ENCODE measurements at places on chromosomes 3 and 15. TPM values are rescaled to one million over a fixed set of nuclear protein-coding genes. Genes with fewer than 3 reads are reported as not detected.

- H3K27me3 ChIP-seq: no peaks in the 10 kb centered on the region
- H3K36me3 ChIP-seq: no peaks in the 10 kb centered on the region
- H3K4me1 ChIP-seq: no peaks in the 10 kb centered on the region
- no peak for DNase-seq
- H3K4me3 ChIP-seq: no peak overlapping the region
Measured at GRCh38 chr3:145959457-145960088, 201.4 kb downstream of the PLOD2 start.

- H3K27me3 ChIP-seq: no peaks in the 10 kb centered on the region
- DNase-seq: no peak
- no peaks in the 10 kb centered on the region for H3K36me3 ChIP-seq
- no peak overlapping the region for H3K4me3 ChIP-seq
- H3K27ac ChIP-seq: no peak overlapping the region
Measured at GRCh38 chr15:71251584-71252043, 136.3 kb downstream of the THSD4 start.

Gene HYKK
- total RNA-seq: 1.7 TPM

DNA sequence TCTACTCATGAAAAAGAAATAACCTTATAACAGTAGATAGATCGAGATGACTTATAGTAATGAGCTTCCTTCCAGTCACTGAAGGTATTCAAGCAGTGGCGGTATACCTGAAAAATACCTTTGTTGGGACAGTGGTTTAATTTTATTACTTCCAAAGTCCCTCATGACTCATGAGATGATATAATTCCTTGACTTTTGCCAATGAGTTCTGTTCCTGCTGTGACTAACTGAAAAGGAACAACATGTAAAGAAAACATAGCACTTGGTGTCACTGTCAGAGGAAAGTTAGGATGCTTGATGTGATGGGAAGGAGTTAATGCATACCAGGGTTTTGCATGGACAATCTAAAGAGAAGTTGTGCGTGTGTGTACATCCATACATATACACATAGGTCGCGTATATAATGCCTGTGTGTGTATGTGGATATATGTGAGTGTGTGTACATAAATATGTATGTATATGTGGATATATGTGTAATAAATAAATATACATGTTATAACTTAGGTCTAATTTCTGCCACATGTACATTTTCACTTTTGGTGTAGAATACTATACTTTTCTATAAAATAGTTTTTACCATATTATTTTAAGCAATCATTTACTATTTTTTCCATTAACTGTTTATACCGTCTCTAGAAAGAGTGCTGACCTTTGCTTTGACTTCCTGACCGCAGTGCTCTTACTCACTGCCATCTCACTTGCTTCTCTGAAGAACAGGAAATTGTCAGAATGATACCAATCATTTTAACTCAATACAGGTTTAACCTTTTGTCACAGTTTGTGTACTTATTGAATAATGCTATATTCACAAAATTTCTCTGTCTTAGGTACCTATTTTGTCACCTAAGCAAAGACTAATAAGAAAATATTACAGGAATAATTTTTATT, 12.6 kb upstream of the PAK2 start:
- H3K4me1 ChIP-seq: peaks cover 30% of the 10 kb centered on the region
- H3K27me3 ChIP-seq: no peaks in the 10 kb centered on the region
- peaks cover 54% of the 10 kb centered on the region for H3K36me3 ChIP-seq
- H3K4me3 ChIP-seq: no peak overlapping the region
- peak overlapping the region; percentile 49 for H3K27ac ChIP-seq
- peak; percentile 69 for DNase-seq

GRCh38 chr3:62011666-62012065, 361.7 kb downstream of the FEZF2 start:
- H3K27me3 ChIP-seq: no peaks in the 10 kb centered on the region
- no peaks in the 10 kb centered on the region for H3K36me3 ChIP-seq
- H3K27ac ChIP-seq: no peak overlapping the region
- H3K4me3 ChIP-seq: no peak overlapping the region

DNA sequence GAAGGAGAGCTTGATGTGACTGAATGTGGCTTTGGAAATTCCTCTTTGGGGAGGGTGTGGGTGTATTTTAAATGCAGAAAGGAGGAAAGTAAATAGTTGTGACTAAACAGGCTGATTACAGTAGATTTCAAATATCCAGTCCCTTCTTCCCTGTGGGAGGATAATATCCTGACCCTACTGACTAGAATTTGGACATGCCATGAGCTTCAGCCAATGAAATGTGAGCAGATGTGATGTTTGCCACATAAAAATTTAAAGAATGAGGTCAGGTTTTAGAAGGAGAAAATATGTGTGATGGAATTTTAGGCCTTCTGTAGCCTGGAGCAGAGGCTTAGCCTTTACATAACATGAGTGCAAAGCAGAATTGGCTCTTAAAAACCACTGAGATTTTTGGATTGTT, 1218.9 kb downstream of the ROBO2 start:
- no peak overlapping the region for H3K4me3 ChIP-seq
- no peaks in the 10 kb centered on the region for H3K4me1 ChIP-seq
- DNase-seq: no peak

GRCh38 chr3:122786066-122786465, 7.6 kb downstream of the HSPBAP1 start:
- H3K4me1 ChIP-seq: peaks cover 14% of the 10 kb centered on the region
- no peak overlapping the region for H3K27ac ChIP-seq

DNA sequence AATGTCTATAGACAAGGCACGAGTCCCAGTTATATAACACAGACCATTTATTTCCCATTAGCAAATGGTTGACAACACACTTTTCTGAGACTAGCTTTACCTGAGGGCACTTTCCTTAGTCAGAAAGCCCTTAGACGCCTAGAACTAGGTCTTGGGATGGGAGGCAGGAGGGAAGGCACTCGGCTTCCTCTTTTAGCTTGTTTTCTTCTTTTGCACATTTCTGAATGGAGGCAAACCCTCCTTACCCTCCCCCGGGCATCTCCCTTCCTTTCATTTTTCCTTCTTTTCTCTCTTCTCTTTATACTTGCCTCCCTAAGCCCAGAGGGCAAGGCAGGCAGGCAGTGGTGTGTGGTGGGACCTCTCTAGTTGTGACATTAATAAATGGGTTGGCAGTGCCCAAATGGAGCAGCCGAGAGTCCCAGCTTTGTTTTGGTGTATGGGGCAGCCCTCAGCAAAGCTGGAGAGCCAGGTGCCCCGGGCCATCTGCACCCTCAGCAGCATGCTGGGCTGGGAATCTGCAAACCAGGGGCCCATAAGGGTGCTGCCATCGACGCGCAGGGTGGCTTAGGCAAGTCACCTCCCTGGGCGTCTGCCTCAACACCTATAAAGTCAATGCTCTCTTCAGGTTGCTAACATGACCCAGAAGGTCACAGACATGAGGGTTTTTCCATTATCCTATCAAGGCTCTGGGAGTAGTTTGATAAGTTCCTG, 21.1 kb upstream of the BCL2L10 start:
- H3K27ac ChIP-seq: no peak overlapping the region
- peaks cover 17% of the 10 kb centered on the region for H3K4me1 ChIP-seq
- peaks cover 2% of the 10 kb centered on the region for H3K36me3 ChIP-seq
- H3K4me3 ChIP-seq: no peak overlapping the region
- no peak for DNase-seq

- H3K36me3 ChIP-seq: no peaks in the 10 kb centered on the region
- no peak overlapping the region for H3K4me3 ChIP-seq
- H3K4me1 ChIP-seq: no peaks in the 10 kb centered on the region
Measured at GRCh38 chr3:12226031-12226430, 62.8 kb upstream of the PPARG start.

DNA sequence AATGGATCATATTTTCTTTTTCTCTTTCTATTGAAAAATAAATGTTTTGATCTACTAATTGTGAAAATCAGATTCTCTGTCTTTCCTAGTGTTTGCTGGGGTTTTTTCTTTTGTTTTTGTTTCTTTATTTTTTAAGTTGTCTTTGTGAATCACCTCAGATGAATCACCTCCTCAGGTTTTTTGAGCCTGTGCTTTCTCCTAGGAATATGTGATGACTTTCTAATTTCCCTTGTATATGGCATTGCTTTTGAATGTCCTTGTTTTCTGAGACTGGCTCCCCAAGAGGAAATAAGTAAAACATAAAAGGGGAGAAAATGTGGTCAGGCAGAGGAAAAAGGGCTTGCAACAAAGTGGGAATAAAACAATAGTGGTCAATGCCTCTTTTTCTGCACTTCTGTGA, 750.0 kb downstream of the ZPLD1 start:
- no peaks in the 10 kb centered on the region for H3K36me3 ChIP-seq
- no peak for DNase-seq
- H3K27me3 ChIP-seq: no peaks in the 10 kb centered on the region
- no peak overlapping the region for H3K27ac ChIP-seq

- peaks cover 6% of the 10 kb centered on the region for H3K27me3 ChIP-seq
- peaks cover 2% of the 10 kb centered on the region for H3K4me1 ChIP-seq
- no peak overlapping the region for H3K27ac ChIP-seq
- DNase-seq: no peak
- no peaks in the 10 kb centered on the region for H3K36me3 ChIP-seq
- no peak overlapping the region for H3K4me3 ChIP-seq
Measured at GRCh38 chr3:169596126-169596525, 67.4 kb downstream of the MECOM start.

All from activated CD8-positive, alpha-beta memory T cell treated with anti-CD3 and anti-CD28 coated beads, Interleukin-2, amount 10 ng/mL, durations not matched to agents 7 days and 5 days (primary cell).